AG09309 (cell line): ENCODE measurements at places on chromosomes 16 and 17.

GRCh38 chr17:80504686-80505413 is 28.4 kb upstream of the NPTX1 start:
- no peak for DNase-seq

DNA sequence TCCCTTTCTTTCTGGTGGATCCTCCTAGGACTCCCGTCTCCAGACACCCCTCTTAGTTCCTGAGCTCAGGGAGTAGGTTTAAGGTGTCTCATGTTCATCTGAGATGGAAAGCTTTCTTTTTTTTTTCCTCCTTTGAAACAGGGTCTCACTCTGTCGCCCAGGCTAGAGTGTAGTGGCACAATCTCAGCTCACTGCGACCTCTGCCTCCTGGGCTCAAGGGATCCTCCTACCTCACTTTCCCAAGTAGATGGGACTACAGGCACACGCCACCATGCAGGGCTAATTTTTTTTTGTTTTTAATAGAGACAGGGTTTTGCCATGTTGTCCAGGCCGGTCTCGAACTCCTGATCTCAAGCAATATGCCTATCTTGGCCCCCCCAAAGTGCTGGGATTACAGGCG is 3.6 kb upstream of the GSE1 start:
- no peak for DNase-seq

DNA sequence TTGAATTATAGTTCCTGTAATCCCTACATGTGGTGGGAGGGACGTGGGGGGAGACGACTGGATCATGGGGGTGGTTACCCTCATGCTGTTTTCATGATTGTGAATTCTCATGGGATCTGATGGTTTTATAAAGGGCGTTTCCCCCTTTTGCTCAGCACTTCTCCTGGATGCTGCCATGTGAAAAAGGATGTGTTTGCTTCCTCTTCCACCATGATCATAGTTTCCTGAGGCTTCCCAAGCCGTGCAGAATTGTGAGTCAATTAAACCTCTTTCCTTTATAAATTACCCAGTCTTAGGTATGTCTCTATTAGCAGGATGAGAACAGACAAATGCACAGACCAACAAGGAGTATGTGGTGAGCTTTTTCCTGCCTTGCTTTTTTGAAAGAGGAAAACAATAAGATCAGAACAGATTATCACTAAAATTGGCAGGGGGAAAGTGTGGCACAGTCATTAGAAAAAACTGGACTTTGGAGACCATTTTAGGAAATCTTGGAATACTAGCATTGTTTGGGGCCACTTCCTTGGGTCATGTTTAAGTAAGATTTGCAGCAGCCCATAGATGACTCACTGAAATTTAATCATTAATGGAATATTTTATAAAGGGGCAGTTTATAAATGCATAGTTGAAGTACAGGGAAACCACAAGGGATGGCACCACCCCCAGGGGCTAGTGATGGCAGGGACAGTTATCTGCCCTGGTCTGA is 352.8 kb downstream of the CDH13 start:
- no peak for DNase-seq

- no peak for DNase-seq
Observed at GRCh38 chr17:65704731-65705130, 143.3 kb upstream of the AXIN2 start.

DNA sequence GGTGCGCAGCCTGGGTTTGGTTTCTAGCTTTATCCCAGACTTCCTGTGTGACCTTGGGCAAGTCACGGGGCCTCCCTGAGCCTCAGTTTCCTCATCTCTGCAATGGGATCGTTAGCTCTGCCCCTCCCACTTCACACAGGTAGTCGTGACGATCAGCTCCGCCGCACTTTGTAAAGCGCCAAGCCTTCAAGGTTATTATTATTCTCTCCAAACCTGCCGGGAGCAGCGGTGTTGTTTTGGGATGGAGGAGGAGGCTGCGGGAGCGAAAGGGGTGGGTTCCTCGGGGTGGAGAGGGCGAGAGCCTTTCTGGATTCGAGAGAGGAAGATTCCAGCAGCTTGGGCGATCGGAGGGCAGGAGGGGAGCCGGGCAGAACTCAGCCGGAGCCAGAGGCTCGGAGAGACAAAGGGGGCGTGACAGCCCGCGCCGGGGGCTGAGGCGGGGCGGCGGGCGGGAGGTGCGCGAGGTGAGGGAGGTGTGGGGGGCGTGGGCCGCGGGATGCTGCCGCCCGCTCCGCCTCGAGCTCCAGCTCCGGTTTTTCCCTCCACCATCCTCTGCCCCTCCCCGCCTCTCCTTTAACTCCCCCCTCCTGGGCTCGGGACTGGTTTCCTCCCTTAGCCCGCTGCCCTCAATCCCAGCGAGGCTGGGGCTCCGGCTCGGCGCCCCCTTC is at the start of gene EFNB3:
EFNB3 (plus strand) TSS at position 602 of the 668 bp plus-strand sequence. CDS start 397 bp downstream, outside the sequence.
- DNase-seq: no peak

DNA sequence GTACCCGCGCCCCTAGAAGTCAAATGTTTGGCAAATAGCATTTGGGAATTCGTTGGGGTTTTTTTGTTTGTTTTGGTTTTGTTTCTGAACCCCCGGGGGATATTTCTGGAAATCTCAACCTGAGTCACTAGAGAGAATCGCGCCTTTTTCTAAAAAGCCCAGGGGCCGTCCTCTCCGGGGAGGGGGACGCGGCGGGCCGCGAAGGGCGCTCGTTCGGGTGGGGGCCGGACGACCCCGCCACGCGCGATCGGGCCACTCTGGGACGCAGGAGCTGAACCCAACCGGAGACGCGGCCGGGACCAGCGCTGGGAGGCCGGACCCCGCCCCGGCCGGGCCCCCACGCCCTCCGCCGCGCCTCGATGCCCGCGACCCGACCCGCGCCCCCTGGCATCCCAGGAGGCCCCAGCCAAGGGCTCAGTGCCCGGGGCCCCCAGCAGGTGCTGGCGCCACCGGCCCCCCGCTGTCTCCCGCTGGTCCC is 302 bp downstream of the LITAF start:
- no peak for DNase-seq

- DNase-seq: no peak
Observed at GRCh38 chr17:69350911-69351310, 24.0 kb upstream of the ABCA5 start.

DNA sequence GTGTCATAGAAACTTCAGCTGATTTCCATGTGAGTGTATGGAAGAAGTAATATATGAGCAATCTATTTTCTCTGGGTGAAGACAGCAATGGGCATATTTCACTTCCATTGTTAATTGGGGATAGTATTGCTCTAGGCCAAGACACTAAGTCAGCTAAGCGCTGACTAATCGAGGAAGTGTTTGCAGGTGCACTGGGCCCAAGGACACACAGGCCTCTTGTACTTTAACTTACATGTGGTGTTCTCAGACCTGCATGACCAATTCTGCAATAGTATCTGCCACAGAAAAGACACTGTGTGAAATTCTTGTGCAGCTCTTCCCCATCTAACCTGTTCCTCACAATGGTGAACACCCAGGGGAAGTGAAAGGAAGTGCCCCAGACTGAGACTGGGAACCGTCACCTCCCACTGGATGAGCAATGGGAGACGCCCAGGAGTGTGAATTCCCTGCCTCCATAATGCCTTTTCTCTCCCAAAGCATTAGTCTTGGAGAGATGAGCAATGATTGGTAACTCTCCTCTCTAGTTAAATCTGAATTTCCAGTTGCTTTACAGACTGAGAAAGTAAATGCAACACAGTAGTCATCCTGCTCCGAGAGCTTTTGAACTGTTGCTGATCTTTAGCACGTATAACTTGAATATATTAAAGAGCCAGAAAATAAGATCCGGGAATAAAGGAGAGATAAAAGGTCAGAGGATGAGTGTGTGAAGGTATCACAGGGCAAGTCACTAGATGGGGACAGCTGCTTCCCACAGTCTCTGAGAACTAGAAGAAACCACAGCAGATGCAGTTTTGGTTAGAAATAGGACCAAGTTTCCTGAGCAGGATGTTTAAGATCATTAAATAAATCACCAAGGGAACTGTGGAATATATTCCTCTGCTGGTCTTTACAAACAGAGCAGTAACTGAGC is 82.6 kb downstream of the CDK5R1 start:
- DNase-seq: no peak

DNA sequence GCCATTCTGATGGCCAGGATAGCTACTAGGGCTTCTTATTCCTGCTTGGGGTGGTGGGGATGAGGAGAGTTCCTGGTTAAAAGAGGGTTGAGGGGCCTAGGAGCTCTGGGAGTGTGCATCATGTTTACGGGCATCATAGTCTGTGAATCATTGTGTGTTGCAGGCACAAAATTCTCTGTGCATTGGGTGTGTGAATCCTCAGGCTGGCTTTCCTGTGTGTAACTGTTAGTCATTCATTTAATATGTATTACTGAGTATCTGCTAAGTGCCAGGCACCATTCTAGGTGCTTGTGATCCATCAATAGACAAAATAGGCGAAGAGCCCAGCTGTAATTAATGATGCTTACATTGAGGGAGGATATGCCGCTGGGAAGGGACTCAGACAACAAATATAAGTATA is 5.8 kb downstream of the PPY start:
- no peak for DNase-seq

GRCh38 chr16:88387941-88388627 is 5.3 kb downstream of the ZNF469 start:
- no peak for DNase-seq

DNA sequence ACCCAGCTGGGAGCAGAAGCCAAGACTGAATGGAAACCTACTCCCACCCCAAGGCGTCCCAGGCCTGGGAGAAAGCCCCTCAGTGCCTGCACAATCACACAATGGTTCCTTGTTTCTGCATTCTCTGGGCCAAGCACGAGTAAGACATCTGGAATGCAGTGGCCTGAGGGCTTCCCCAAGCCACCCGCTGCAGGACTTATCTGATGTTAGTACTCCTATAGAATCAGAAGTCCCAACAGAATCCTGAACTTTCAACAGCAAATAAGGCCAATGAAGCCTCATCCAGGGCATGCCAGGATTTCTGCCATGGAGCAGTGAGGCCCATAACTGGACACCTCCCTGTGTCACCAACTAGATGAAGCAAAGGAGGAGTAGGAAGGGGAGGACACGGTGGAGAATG is 28.6 kb downstream of the MYO18A start:
- DNase-seq: no peak

GRCh38 chr17:58527949-58528348 is 13.5 kb upstream of the MTMR4 start:
- no peak for DNase-seq

- no peak for DNase-seq
Observed at GRCh38 chr17:79794659-79795511, 2.0 kb downstream of the CBX8 start.

DNA sequence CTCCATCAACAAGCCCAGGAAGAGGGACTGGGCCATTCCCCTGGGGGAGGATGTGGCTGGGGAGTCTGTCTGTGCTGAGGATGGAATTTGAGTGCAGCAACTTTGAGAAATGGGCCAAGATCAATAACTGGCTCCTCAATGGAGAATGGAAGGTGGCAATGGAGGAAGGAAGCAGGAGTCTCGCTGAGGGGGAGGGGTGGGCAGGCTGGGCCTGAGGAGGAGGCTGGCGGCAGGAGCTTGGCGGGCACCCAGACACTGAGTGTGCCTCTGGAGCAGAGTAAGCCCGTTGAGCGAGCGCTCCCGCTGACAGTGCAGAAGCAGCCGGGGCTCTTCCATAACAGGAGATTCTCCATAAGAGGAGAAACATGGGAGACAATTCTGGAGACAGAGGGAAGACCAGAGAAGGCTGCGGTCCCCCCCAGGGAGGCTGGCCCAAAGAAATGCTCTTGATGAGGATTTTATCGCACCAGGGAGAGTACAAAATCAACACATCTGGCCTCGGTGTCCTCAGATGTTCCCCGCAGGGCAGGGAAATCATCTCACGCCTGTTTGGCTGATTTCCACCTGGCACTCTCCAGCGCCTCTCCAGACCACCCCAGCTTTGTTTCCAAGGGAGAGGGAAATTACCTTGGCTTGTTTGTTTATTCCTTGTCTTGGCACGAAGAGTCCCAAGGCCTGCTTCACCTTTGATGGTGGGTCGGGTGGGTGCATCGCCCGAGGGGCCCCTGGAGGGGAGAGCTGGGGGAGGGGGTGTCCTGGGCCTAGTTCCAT is 2.8 kb upstream of the MMP15 start:
- DNase-seq: peak; percentile 48
